Calu3 (cell line): ENCODE measurements at places on chromosomes 2 and 18. TPM values are rescaled to one million over a fixed set of nuclear protein-coding genes. Genes with fewer than 3 reads are reported as not detected.

The SOCS6 gene
- total RNA-seq = 26.1 and 33.0 TPM in 2 replicates

The ICA1L gene
- 1.2 and 1.3 TPM in 2 replicates for total RNA-seq

The AQP12A gene
- total RNA-seq = not detected in 2 replicates

The MRPS5 gene
- 67.9 and 71.5 TPM in 2 replicates for total RNA-seq

The VWC2L gene
- not detected in 2 replicates for total RNA-seq

The CAVIN2 gene
- total RNA-seq = not detected in 2 replicates

The MOGAT1 gene
- total RNA-seq = 35.9 and 51.2 TPM in 2 replicates

The ARHGAP15 gene
- total RNA-seq = 1.2 TPM in 1 of 2 replicates, not detected in the other

The TFCP2L1 gene
- total RNA-seq = 21.1 and 29.8 TPM in 2 replicates

The EGR4 gene
- total RNA-seq = 0.68 and 0.81 TPM in 2 replicates

The SFTPB gene
- total RNA-seq = not detected in 2 replicates

The UGT1A3 gene
- 5.9 and 6.0 TPM in 2 replicates for total RNA-seq

The FAM237A gene
- not detected in 2 replicates for total RNA-seq

The HMSD gene
- total RNA-seq = 7.8 and 11.9 TPM in 2 replicates

The SCYGR1 gene
- total RNA-seq = not detected in 2 replicates

The PLGLB2 gene
- total RNA-seq = 1.7 and 2.3 TPM in 2 replicates

The ELOA2 gene
- total RNA-seq = not detected in 2 replicates

The EVX2 gene
- not detected in 2 replicates for total RNA-seq

The GULP1 gene
- 86.8 and 94.4 TPM in 2 replicates for total RNA-seq

The AGXT gene
- total RNA-seq = not detected in 2 replicates

The FOXD4L1 gene
- 0.92 and 1.0 TPM in 2 replicates for total RNA-seq

The ANTXR1 gene
- total RNA-seq = 0.66 and 0.86 TPM in 2 replicates

The TANC1 gene
- total RNA-seq = 41.2 and 43.3 TPM in 2 replicates

The ADRA2B gene
- 0.22 TPM in 1 of 2 replicates, not detected in the other for total RNA-seq

The POLE4 gene
- 33.1 and 34.6 TPM in 2 replicates for total RNA-seq

The ABCG5 gene
- total RNA-seq = 0.66 and 1.0 TPM in 2 replicates

The FAM136A gene
- 53.7 and 60.4 TPM in 2 replicates for total RNA-seq

The RNU2-63P gene
- total RNA-seq = not detected in 2 replicates

The ATP8B1 gene
- 62.3 and 66.2 TPM in 2 replicates for total RNA-seq

The RSAD2 gene
- total RNA-seq = 37.2 and 137 TPM in 2 replicates

The GALNT5 gene
- total RNA-seq = 51.7 and 95.4 TPM in 2 replicates

The LBX2 gene
- total RNA-seq = 3.0 and 3.5 TPM in 2 replicates
